ENCODE measurements at places on chromosomes 13 and 19.

DNA sequence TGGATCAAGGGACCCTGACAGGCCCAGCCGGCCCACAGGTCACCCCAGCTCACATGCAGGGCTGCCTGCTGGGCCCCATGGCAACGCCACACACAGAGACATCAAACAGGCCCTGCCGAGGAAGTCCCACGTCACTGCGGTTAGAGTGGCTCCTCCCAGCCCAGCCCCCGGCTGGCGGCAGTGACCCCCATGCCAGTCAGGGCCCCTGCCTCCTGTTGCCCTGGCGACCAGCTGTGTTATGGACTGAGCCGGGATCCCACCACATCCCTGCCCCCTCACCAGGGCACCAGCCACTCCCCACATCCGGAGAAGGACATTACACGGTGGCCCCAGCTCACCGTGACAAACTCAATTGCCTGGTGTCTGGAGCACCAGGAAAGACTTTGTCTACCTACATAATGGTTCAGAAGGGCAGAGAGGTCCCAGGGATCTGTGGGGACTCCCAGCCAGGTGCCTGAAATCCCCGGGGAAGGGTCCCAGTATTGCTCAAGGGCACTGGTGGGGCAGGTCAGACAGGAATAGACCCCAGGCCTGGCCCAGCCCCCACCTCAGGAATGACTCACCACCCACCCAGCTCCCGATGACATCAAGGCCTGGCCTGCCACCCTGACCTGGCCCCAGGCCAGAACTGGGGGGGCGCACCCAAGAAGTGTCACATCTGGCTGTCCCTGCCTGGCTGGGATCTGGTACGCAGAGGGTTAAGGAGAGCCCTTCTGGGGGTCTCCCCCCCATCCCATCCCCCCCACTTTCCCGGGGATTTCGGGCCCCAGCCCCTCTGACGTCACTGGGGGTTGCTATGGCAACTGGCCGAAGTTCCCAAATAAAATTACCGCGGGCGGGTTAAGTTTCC lies 30.2 kb upstream of the NANOS3 start:
- DNase-seq: no peak

- no peak for DNase-seq
Observed at GRCh38 chr13:59834801-59835200, 328.9 kb downstream of the DIAPH3 start.

GRCh38 chr19:38417544-38418506 lies 8.2 kb downstream of the RASGRP4 start:
- DNase-seq: no peak

DNA sequence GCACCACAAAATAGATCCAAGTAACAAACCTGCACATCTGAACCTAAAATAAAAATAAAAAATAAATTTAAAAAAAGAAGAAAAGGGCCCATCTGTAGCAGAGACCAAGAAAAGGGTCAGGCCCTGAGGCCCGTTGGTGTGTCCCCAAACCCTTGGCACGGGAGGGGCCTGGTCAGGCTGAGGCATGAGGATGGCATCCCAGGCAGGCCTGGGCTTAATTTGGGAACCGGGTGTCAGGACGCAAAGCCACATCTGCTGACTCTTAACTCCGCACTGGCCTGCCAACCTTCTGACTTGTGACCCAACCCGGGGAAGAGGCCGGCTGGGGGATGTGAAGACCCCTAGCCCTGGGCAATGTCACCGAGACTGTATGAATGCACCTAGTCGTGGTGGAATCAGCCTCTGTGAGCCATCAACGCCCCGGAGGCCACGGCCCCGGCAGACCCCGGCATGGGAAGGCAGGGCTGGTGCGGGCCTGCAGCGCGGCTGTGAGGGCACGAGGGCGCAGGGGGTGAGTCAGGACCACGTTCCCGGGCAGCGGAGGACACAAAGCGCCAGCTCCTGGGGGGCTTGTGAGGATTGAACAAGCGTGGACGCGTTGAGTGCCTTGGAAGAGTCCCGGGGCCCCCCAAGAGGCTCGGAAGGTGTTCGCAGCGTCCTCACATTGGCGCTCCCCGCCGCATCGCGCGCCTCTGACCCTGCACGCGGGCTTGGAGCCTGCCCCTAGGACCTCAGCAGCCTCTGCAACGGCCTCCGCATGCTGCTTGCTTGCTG lies 38.2 kb downstream of the ATP12A start:
- no peak for DNase-seq

- no peak for DNase-seq
Observed at GRCh38 chr19:13133241-13133870, 15.3 kb downstream of the NACC1 start.
